GM20000 (cell line): ENCODE measurements at places on chromosomes 13 and 19.

DNA sequence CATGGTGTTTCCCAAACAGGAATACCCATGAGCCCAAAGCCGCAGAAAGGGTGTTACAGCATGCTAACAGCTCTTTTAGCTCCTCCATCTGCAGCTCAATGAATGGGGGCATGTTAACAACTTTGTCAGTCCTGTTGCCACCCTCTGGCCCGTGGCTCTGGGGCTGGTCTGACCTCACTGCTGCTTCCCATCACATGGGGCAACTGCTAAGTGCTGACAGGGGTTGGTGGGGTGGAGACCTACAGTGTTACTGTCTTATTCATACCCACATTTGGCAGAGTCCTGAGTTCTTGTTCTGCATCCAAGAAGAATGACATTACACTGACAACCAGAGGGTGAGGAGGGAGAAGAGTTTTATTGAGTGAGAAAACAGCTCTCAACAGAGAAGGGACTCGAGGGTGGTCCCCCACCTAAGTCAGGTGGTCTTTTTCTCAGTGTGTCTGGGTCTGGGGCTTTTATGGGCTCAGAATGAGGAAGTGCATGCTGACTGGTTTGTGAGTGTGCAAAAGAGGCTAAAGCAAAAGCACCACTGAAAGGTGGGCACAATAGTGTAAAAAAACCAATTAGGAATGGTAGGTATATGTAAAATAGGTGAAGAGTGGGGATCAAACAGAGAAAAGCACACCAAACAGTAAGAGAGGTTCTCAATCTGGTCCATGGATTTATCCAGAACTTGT lies 1952.0 kb upstream of the PCDH20 start:
- DNase-seq: no peak

- DNase-seq: no peak
Measured at GRCh38 chr19:40219721-40220276, 1.6 kb upstream of the TTC9B start.

DNA sequence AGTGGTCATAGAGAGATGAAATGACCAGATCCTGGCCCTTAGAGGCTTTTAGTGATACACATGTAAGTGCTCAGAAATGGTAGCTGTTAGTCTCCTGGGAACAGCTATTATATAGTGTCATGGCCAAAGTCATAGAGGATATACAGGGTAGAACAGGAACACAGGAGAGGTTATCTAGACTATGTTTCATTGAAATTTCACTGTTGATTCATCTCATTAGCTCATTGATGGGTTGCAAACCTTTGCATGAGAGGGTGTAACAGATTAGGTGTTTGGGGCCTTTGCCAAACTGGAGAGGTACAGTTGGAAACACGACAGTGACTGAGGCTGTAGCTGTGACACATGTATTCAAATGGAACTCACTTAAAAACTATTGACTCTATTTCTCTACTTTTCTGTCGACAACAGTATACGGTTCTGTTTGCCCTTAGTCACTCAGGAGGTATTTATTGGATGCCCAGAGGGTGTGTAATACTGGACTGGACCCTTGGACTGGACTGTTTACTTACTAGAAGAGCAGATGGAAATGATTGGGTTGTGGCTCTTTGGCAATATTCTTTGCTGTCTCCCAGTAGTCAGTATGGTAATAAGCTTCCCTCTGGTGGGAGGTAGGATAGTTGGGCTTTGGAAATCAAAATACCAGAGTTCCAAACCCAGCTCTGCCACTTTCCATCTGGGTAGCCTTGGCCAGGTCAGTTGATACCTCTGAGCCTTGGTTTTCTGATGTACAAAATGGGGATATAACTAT lies 29.8 kb downstream of the ARHGAP35 start:
- no peak for DNase-seq

- DNase-seq: peak; percentile 100
Measured at GRCh38 chr19:2702170-2703076, at the start of gene GNG7. TSS of gene GNG7 (minus strand) at chr19:2702694. CDS start at chr19:2520688, 182,006 bp downstream.

DNA sequence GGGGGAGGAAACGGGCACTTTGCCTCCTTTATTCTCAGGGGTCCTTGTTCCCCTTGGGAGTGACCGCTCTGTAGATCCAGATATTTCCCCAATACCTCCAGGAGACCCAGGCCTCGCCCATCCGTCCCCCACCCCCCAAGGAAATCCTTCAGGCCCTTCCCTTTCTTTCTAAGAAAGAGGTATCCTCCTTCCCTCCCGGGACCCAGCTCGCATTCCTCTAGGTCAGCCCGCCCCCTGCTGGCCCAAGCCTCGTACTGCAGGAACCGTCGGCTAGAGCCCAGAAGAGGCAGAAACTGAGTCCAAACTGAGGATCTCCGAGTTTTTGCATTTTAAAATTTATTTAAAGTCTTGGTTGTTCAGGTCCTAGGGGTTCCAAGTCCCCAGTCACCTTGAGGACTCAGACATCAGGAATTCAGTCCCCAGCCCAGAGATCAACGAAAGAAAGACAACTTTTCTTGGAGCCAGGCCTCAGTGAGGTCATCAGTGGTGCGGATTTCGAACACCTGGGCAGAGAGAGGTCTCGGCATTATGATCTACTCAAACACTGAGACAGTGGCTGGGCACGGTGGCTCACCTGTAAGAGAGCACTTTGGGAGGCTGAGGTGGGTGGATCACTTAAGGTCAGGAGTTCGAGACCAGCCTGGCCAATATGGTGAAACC lies 7.5 kb upstream of the LRFN1 start:
- peak; percentile 83 for DNase-seq

DNA sequence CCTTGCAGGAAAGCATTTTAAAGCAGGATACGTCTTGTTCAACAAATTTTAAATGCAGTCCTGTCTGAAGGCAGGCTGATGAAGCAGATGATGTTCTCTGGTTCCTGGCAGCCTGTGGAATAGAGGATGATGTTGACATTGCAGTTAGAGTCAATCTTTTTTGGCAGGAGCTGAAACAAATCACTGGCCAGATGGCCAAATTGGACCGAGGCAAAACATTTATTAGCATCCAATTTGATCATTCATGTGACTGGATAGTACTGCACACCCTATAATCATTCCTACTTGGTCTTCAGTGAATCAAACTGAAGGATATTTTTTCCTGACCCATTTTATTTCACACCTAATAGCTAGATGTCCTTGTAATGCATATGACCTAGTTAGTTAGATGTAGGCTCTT lies 172.2 kb upstream of the SLC10A2 start:
- DNase-seq: no peak

DNA sequence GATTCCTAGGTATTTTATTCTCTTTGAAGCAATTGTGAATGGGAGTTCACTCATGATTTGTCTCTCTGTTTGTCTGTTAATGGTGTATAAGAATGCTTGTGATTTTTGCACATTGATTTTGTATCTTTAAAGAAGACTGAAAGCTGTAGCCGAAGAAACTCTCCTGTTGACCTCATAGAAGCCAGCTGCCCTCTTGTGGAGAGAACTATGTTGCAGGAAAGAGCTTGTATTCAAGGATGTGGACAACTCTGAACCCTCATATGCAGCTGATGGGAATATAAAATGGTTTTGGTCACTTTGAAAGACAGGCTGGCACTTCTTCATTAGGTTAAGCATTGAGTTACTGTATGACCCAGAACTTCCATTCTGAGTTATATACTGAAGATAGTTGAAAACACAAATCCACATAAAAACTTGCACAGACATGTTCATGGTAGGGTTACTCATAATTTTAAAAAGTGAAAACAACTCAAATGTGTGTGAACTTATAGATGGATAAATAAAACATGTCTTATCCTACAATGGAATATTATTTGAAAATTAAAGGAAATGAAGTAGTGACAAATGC lies 65.8 kb upstream of the SLITRK6 start:
- DNase-seq: no peak

DNA sequence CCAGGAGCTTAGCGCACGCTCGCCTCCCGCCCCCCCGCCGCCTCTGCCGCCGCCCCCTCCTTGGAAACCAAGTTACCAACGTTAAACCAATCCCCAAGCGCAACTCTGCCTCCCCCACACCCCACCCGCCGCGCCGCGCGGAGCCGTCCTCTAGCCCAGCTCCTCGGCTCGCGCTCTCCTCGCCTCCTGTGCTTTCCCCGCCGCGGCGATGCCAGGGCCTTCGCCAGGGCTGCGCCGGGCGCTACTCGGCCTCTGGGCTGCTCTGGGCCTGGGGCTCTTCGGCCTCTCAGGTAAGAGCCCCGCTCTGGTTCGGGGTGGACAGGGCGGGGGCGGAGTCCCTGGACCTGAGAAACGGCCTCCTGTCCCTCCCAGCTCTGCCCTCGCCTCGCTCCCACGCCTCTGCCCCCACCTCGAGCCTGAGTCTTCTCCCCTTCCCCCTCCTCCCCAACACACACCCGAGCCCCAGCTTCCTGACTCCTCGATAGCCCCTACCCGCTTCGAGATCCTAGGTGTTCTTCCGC lies at the start of gene ICAM5:
TSS of gene ICAM5 (plus strand) at position 117 of the 521 bp plus-strand sequence. CDS start at position 209, 92 bp downstream.
- DNase-seq: no peak

DNA sequence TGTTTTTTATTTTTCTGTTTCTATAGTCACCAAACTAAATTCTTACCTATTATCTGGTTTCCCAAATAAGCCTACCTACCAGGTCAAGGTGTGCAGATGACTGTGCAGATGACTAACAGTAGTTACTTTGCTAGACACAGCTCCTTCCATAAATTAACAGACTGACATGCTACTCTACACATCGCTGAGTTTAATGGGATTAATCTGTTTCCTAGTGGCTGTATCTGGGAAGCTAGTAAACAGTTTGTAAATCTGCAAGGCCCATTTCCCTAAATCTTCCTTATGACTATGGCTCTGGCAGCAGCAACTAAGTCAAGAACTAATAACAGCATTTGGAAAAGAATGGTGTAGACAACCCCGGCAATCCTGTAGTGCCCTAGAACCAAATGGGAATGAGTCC lies 27.9 kb downstream of the MIPEP start:
- DNase-seq: no peak

- DNase-seq: no peak
Measured at GRCh38 chr13:51818781-51819511, 15.0 kb upstream of the DHRS12 start.

DNA sequence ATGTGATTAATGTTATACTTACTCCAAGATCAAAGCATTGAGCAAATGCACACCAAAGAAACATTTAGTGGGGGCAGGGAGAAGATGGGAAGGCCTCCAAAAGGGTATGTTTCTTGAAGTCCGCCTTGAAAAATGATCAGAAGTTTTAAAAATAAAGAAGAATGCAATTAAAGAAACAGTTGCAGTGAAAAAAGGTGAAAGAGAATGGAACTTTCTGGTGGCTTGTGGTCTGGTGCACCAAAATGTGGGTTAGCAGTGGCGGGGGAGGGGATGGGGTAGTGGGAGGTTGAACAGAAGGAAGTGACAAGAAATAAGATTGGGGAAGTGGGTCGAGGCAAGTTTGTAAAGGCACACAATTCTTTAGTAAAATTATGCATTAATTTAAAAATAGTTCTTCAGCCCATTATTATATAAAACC lies 2.5 kb downstream of the LCP1 start:
- no peak for DNase-seq

- no peak for DNase-seq
Measured at GRCh38 chr13:29799041-29799440, 51.4 kb downstream of the UBL3 start.

DNA sequence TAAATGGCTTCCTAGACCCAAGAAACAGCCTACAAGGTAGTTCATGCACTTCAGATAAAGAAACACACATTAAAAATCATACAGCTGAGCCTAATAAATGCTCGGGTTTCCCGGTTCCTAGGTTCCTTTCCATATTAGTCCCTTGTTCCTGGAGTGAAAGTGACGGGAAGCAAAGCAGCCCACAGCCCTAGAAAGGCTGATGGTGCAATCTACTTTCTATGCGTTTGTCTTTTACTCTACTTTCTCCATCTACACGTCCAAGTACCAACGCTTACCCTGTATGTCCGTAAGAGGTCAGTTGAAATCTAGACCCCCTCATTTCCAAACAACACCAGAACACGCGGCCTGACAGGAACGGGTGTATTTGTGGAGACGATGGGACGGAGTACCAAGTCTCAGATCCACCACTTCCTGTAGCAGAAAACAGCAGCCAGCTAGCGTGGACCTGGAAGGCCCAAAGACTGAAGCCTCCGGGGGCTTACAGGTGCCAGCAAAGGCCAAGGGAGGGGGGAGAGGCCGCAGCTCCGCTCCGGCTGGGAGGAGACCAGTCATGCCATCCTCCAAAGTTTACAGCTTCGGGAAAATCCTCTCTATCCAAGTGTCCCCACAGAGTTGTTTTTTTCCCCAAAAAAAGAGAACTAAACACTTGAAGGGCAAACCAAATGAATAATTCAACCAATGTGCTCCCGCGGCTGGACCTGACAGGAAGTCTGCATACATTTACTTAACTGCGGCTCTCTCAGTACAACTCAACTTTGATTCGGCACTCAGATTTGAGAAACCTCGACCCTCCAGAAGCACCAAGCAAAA lies 34.1 kb downstream of the STK24 start:
- DNase-seq: no peak

DNA sequence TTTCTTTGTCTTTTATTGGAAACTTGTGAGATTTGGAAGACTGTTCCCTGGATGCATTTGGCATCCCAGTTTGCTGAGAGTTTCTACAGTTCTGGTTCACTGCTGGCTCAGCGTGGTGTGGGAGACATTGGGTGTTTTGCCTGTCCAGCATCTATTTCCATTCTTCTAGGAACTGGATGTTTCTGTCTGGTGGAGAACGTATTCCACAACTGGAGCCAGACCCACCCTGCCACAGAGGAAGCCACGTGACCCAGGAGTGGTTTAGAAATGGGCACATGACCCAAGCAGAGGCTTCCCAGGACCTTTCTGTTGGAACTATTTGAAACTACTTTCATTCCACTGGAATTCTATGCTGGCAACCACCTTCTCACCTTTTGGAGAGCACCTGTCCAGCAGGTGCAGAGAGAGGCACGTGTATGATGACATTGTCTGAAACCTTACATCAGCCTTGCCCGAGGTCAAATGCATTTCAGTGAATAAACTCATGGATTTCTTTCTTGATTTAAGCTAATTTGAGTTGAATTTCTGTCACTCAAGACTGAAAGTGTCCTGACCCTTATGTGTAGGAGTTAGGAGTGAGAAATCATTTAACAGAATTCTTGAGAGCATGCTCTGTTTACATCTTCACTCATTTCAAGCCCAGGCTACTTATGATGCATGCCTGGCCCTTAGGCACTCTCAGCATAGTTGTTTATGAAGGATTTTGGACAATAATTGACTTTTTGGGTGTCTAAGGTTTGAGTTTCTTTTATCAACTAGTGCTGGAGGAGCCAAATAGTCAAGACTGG lies 121.8 kb downstream of the AKAP11 start:
- DNase-seq: no peak

DNA sequence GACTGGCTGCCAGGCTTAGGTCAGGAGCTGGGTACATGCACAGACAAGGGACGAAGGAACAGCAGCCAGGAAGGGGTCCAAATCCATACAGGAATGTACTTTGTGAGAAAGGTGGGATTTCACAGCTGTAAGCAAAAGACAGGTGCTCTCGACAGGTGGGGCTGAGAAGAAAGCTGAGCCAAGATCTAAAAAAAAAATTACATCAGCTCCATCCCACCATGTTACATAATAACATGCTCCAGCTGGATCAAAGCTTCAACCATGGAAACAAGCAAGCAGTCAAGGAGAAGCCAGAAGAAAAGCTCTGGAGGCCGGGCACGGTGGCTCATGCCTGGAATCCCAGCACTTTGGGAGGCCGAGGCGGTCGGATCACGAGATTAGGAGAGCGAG lies 8.0 kb downstream of the UBXN6 start:
- no peak for DNase-seq
